Kidney (tissue), 22 donors: ENCODE measurements at places on chromosomes 3 and 15. TPM values are rescaled to one million over a fixed set of nuclear protein-coding genes. Genes with fewer than 3 reads are reported as not detected.

GRCh38 chr3:169663951-169664820, 674 bp upstream of the MECOM start:
- DNase-seq = peak; percentile 52

DNA sequence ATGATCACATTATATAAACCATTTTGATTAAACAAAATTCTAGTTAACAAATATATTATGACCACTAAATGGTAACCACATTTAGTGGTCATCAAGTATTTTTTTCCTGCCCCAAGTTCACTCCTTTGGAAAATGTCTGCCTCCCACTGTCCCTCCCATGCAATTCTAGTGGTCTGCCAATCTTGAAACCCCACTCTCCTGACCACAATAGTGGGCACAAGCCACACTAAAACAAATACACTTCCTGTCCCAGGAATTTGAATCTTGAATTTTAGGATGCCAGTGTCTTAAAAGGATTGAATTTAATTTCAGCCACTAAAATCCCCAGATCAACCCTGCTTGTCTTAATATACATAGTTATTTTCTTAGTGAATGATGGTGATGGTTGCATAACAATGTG, 14.0 kb upstream of the GPR156 start:
- no peak for DNase-seq

Gene MTFMT
- 12.5 TPM for total RNA-seq

Gene GMNC
- total RNA-seq = 1.9 TPM

Gene CISH
- total RNA-seq = 30.8 TPM

DNA sequence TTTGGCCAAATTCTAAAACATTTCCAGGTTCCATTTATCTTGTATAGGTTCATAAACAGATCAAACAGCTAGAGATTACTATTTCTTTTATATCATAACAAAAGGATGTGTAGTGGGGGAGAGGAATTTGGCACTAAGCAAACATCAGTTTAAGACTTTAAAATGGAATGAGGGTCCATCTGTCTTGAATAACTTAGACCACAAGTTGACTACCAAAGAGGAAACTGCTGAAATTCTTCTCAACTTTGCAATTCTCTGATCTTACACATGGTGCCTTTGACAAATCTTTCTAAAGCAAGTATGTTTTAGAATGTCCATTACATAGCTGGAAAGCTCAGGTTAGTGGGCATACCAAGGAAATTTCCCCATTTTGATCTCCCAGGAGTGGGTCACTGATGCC, 140.5 kb upstream of the ADAMTS9 start:
- DNase-seq = no peak

Gene AGTR1
- 5.6 TPM for total RNA-seq

DNA sequence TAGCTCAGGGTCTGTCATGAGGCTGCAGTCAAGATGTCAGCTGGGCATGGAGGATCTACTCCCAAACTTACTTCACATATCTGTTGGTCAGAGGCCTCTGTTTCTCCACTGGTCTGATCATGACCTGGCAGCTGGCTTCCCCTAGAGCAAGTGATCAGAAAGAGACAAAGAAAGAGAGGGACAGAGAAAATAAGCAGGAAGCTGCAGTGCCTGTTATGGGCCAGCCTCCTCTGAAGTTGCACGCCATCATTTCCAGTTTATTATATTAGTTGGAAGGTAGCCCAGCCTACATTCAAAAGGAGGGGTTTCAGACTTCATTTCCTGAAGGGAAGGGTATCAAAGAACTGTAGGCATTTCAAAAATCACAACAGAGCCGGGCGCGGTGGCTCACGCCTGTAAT, 5.0 kb upstream of the RPP25 start:
- peak; percentile 41 for DNase-seq

Gene CRYBG3
- 20.7 TPM for total RNA-seq

Gene UPK1B
- 12.4 TPM for total RNA-seq

DNA sequence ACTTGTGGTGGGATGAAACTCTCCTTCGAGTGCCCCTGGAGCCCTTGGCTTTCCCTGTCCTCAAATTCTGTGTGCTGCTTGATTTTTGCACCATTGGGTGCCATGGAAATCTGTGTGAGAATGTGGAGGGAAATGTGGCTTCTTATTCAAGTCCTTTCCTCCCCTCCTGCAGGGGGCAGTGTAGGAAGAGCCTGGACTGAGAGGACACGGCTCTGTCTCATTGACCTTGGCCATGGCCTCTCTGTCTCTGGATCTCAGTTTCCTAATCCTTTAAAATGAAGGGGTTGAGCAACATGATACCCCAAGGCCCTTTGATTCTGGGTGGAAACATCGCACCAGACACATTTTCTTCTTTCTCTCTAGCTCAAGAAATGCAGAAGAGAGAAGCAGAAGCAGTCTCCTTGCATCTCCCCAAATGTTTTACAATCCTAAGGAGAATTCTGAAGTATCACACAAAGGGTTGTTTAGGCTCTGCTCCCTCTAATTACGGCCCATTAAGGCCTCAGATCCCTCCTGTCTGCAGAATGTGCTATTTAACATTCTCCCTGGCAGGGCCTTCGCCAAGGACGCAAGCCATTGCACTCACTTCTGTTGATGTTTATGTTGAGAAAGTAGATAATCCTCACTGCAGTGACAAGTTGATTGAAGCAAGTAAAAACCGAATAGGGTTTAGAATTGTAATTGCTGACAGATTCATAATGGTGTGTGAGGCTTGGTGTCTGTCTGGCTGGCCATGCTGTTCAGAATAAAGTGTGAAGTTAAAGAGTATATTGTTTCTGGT, 169.1 kb downstream of the TPRG1 start:
- no peak for DNase-seq

DNA sequence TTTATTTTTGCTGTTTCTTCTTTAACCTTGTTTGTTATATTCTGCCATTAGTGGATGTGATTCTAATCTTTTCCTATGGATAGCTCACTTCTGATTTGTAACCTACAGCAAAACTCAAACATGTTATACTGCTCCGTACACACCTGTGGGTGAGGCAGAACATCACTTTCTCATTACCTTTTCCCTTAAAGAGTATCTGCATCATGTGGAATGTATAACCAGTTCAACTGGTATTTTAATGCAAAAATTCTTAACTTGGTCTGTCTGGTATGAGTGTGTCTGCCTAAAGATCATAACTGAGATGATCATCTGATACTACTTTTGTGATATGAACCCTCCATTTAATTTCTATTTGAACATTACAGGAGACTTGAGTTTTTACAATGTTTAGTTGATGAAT, 13.0 kb upstream of the UPK1B start:
- DNase-seq = no peak

DNA sequence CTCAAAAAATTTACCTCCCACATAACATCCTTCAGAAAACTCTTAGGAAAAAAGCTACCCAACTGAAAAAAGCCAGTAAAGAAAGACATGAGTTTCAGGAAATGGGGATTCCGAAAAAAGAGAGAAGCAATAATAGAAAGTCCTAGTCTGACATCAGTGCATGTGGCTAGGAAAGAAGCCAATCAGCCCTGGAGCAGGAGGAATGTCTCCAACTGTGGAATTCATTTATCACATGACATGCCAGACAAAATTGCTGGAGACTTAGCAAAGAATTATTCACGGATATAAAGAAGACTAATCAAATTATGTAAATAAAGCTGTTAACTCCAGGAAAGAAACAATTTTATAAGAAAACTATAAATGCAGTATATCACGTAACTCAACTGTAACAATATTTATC, 258.9 kb upstream of the RARB start:
- DNase-seq = no peak

DNA sequence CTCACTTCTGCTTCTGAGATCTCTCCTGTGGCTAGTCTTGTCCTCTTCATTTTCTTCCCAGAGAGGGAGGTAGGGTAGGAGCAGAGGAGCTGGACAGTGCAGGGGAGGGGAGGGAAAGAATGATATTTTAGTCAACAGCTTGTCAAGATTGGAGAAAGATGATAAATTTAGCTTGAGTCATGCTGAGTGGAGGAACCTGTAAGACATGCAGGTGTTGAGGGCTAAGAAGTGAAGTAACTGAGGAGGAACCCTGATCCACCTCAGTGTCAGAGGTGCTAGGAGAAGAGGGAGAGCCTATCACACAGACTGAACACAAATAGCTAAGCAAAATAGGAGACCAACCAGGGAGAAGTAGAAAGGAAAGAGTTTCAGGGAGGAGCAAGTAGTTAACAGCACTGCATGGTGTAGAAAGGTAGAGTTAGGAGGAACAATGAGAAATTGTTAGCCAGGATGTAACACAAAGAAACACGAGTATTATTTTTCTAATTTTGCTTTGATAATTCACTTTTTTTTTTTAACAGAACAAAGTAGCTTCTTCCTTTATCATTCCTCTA, 108.2 kb upstream of the CHRM5 start:
- DNase-seq = no peak
